ENCODE measurements at places on chromosomes 5 and 9. TPM values are rescaled to one million over a fixed set of nuclear protein-coding genes. Genes with fewer than 3 reads are reported as not detected.

Gene ECSCR
- not detected for total RNA-seq

Gene LPAR1
- total RNA-seq, result not detected

GRCh38 chr9:16441791-16442190 is 428.7 kb downstream of the BNC2 start:
- no peaks in the 10 kb centered on the region for H3K36me3 ChIP-seq
- no peaks in the 10 kb centered on the region for H3K4me1 ChIP-seq
- H3K27ac ChIP-seq, result no peak overlapping the region
- H3K27me3 ChIP-seq, result no peaks in the 10 kb centered on the region
- no peak for DNase-seq

GRCh38 chr5:55994495-55994997 is at the start of gene IL6ST:
Gene IL6ST, minus strand, starts transcription at chr5:55994963. Its CDS starts 18,685 bp downstream, at chr5:55976278.
- DNase-seq, result peak; percentile 37
- peak within 1 kb of the TSS; percentile 88 for H3K27ac ChIP-seq
- no peaks in the 10 kb centered on the region for H3K36me3 ChIP-seq

GRCh38 chr5:15285901-15286583 is 213.9 kb upstream of the FBXL7 start:
- H3K27me3 ChIP-seq, result no peaks in the 10 kb centered on the region
- H3K36me3 ChIP-seq, result no peaks in the 10 kb centered on the region
- no peak overlapping the region for H3K4me3 ChIP-seq
- no peak overlapping the region for H3K27ac ChIP-seq

- no peaks in the 10 kb centered on the region for H3K4me1 ChIP-seq
- no peak overlapping the region for H3K4me3 ChIP-seq
- no peaks in the 10 kb centered on the region for H3K27me3 ChIP-seq
- H3K36me3 ChIP-seq, result no peaks in the 10 kb centered on the region
These were observed 60.0 kb upstream of the TYRP1 start for GRCh38 chr9:12633016-12633765.

DNA sequence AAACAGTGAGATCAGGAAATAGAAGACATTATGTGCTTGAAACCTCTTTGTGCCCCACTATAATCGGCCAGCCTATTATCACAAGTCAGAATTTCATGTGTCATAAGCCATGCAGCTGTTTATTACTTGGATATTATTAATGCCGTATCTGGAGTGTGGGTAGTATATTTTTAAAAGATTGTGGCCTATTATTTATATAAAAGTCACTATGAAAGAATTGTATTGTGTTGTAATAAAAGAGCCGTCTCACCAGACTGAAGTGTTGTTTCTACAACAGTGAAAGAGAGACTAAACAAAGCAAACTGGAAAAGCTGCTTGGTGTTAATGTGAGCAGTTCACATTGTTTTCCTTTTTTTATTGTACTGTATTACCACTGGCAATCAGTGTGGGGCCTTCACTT is 449.1 kb downstream of the PSAT1 start:
- no peak overlapping the region for H3K27ac ChIP-seq
- H3K36me3 ChIP-seq, result no peaks in the 10 kb centered on the region
- no peak overlapping the region for H3K4me3 ChIP-seq
- no peaks in the 10 kb centered on the region for H3K27me3 ChIP-seq
- no peaks in the 10 kb centered on the region for H3K4me1 ChIP-seq
- DNase-seq, result no peak

DNA sequence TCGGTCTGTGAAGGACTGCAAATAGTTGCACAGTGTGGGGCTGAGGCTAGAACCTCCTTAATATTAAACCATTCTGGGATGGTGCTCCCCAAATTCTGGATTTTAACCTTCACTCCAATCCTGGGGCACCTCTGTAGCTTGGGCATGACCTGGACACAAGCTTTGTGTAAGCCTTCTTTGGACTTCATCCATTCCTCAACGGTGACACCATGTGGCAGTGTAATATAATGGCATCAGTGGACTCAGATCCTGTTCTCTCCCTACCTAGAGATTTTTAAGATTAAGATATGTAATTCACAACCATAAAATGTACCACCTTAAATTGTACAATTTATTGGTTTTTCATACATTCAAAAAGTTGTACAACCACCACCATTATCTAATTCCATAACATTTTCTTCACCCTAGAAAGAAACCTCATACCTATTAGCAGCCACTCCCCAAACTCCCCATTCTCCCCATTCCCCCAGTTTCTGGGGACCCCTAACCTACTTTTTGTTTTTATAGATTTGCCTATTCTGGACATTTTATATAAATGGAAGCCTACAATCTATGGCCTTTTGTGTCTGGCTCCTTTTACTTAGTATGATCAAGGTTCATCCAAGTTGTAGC is 4.8 kb upstream of the PLGRKT start:
- H3K27me3 ChIP-seq, result no peaks in the 10 kb centered on the region
- no peak overlapping the region for H3K4me3 ChIP-seq
- DNase-seq, result no peak
- no peak overlapping the region for H3K27ac ChIP-seq

Measured in T-cell (primary cell).